ENCODE measurements at places on chromosomes 3 and 15.

- DNase-seq: no peak
These were observed 32.7 kb downstream of the MME start for GRCh38 chr3:155112661-155113389.

DNA sequence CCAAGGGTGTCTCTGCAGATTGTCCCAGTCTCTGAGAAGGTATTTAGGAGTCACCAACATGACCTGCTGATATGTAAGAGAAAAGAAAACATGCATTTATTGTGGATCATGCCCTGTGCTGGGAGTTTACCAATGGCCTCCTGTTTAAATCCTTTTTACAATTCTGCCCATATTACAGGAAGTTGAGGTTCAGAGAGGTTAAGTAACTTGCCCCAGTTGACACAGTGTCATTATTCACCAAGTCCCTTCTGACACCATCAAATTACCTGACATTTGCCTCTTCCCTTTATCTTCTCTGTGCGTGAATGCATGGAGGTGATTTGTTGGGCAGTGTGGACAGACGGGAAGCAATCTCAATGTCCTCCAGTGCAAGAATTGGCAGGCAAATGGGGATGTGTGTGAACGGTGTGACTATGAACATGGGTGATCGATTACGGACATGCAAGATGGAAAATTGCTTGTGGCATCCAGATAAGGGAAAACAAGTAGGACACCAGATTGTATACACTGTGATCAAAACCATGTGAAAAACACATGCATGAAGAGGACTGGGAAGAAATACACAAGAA lies 27.3 kb downstream of the ZNF710 start:
- no peak for DNase-seq

DNA sequence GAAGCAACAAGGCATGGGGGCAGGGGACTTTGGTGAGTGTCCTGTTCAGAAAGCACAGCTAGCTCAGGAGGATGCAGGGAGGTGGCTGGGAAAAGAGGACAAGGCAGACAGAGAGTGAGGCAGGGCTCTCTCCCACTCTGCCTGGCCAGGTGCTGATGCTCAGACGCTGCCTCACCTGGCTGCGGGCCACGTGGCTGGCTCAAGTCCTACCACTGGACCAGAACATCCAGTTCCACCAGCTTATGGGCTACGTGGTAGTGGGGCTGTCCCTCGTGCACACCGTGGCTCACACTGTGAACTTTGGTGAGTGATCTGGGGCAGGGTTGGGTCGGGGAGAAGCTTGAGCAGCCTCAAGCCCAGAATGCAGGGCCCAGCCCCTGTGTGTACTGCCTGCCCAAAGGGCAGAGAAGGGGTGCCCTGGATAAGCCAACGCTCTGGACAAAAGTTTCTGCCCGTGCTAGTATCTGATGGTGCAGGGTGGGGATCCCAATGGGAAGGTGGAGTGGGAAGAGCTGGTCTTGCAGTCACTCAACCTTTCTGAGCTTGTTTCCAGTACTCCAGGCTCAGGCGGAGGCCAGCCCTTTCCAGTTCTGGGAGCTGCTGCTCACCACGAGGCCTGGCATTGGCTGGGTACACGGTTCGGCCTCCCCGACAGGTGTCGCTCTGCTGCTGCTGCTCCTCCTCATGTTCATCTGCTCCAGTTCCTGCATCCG lies 20.9 kb downstream of the NOX5 start:
- DNase-seq: no peak

DNA sequence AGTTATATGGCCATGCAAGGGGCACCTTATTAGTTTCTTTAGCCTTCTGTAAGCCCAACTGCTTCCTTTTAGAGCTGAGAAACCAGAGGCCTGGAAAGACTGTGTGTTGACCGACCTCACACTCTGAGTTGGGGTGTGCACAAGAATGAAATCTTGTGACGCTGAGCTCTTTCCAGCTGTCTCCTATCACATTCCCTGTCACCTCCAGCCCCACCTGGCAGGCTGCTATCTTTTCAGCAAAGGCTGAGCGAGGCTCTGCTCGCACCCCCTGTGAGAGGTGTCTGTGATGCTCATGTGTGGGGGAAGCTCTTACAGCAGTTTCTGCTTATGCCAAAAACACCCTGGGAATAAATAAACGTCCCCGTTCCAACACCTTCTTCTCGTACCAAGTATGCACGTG lies 27.0 kb upstream of the LPP start:
- DNase-seq: no peak

DNA sequence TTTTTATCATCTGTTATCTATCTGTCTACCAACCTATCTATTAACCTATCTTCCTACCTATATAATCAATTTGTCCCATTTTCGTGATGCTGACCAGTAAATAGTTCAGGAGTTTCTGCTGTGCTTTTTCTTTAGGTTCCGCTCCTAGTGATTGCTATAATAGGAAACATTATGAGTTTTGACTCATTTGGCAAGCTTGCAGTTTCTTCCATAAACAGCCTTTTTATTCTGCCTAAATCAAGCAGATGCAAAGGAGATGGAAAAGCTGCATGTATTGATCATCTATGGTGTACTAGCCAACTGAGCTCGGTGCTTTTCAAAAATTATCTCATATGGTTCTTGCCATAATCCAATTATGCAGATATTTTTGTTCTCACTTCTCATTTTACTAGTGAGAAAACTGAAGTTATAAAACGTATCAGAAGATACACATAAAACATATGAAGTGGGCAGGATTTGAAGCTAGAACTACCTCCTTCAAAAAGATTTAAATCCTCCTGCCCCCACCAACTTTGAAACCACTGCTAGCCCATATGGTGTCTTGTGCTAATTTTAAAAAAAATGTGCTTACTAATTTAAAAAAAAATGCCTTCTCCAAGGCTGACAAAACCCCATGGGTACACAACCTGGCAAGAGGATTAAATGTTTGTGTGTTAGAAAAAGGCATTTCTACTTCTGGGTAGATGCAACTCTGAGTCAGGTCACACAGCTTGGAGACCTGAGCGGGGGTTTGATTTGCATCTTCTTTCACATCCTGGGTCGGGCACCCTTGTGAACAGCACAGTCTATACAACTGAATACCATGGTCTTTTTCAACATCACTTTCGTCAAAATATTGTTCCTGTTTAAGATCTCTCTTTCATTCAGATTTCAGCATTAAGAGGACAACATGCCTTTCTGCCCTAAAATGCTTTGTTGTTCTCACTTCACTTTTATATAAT lies 267.0 kb downstream of the CHL1 start:
- DNase-seq: no peak

DNA sequence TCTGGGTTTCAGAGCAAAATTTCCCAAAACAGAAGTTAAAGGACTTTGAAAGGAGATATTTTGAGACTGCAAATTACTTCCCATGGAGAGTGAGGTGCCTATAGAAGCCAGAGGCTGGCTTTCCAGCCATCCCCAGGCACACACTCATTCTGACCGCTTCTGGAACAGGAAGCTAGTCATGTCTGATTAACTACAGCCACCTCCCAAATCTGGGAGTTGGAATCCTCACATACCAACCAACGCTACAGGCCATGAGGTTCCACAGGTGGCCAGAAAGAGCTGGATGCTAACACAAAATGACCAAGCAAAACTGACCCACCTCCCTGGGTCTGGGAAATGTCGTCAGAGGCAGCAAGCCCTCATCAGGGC lies 87.2 kb downstream of the SNRK start:
- no peak for DNase-seq

GRCh38 chr15:78374436-78375393 lies 34.6 kb downstream of the CRABP1 start:
- no peak for DNase-seq

DNA sequence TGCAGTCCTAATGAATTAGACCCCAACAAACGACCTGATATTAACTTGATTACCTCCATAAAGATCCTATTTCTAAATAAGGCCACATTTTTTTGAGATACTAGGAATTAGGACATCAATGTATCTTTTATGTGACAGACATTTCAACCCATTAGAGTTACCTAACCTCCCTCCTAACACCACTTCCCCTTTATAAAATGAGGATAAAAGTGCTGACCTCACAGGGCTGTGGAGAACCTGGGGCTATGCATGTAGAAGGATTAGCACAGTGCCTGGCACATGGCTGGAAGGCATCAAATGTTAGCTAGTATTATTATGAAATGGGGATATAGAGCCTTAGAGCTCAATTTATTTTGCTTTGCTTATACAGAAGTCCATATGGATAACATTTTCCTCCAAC lies 53.5 kb upstream of the LRRN1 start:
- DNase-seq: no peak
